ENCODE measurements at places on chromosomes 4 and X.

GRCh38 chr4:38129460-38130227, 169.4 kb downstream of the PTTG2 start:
- no peak for DNase-seq

DNA sequence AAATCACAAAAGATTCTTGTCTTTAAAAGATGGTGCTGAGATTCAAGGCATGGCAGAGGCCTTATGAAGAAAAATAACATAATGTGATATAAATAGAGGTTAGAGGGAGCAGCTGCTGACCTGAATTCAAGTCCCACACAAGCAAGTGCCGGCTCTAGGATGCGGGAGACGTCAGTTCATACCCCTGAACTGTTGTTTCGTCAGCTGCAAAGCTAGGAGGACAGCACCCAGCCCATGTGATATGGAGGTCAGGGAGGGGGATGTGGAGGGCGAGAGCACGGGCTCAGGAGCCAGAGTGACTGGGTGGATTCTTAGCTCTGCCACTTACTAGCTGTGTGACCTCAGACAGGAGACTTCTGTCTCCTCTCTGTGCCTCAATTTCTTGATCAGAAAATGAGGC, 77.9 kb downstream of the JAKMIP1 start:
- no peak for DNase-seq

GRCh38 chrX:148416142-148416541, 84.3 kb upstream of the AFF2 start:
- no peak for DNase-seq

- DNase-seq, result no peak
Measured at GRCh38 chr4:7403001-7403400, 31.7 kb downstream of the PSAPL1 start.

- no peak for DNase-seq
Measured at GRCh38 chr4:40874331-40874730, 124.6 kb downstream of the NSUN7 start.

- DNase-seq, result peak; percentile 0
Measured at GRCh38 chrX:135463937-135464336, 42.2 kb downstream of the SMIM10L2A start.

DNA sequence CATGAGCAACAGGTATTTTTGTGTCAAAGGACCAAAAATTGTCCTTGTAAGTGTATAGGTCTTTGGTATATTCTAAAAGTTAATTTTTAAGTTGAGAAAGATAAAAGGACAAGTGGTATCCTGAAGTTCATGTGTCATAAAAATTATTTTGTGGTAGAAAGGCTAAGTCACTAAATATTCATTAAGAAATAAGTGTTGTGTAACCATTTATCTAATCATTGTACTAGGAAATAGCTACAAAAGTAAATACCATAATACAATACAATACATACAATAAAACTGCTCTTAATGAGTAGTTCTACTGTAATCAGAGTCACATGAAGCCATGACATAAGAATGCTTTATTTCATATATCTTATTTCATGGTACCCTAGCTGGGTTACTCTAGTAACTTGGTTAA, 82.5 kb upstream of the ATOH1 start:
- no peak for DNase-seq
